SJCRH30 (cell line): ENCODE measurements at places on chromosomes 1 and 21. TPM values are rescaled to one million over a fixed set of nuclear protein-coding genes. Genes with fewer than 3 reads are reported as not detected.
A peak's percentile ranks its signal among the peaks of the same experiment; 100 is the strongest.

DNA sequence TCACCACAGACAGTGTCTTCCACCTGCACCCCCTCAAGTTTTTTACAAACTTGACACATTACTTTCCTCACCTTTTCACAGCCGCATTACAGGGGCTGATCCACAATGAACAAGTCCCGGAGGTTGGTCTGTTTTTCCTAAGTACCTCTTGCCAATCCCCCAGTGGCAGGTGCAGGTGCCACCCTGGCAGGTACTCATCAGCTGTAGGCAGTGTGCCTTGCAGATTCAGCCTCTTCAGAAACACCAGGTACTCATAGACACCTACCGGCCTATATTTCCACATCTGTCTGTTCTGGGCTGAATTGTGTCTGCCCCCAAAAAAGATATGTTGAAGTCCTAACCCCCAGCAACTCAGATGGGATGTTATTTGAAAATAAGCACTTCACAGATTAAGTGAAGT is 81.4 kb upstream of the CNIH3 start:
- no peak for DNase-seq

The OR2T29 gene
- not detected in 2 replicates for total RNA-seq

DNA sequence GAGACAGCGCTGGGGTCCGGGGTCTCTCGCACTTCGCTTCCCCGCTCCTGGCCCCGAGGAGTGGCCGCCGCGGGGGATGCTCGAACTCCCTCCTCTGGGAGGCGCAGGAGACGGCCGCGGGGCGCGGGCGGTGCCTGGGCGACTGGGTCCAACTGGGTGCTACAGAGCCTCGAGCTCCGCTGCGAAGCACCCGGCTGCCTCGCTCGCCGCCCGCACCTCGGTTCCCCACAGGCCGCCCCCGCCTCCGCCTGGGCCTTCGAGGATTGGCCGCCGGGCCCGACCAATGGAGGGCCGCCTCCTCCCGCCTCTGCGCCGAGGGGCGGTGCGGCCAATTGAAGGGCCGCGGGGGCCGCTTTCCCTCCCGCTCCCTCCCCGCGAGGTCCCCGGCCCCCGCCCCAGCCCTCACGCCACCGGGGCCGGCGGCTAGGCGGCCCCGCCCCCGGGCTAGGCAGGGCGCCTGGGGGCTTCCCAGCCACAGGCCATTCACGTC is at the start of gene CNN3:
TSS of gene CNN3 (minus strand) at position 196 of the 490 bp plus-strand sequence. CDS start 216 bp downstream, outside the sequence.
- peak; percentile 94 for DNase-seq

The KRTAP10-5 gene
- not detected in 2 replicates for total RNA-seq

The ADORA3 gene
- 0.10 TPM in 1 of 2 replicates, not detected in the other for total RNA-seq

GRCh38 chr21:44934797-44935532 is 4.9 kb upstream of the SLX9 start:
- no peak for DNase-seq
